ENCODE measurements at places on chromosomes 5 and 9.

GRCh38 chr5:126053630-126054029, 369.6 kb upstream of the GRAMD2B start:
- DNase-seq: no peak

- no peak for DNase-seq
Measured at GRCh38 chr9:92850898-92851297, 26.9 kb downstream of the ZNF484 start.

GRCh38 chr5:149317281-149318048, 27.8 kb upstream of the GRPEL2 start:
- no peak for DNase-seq

DNA sequence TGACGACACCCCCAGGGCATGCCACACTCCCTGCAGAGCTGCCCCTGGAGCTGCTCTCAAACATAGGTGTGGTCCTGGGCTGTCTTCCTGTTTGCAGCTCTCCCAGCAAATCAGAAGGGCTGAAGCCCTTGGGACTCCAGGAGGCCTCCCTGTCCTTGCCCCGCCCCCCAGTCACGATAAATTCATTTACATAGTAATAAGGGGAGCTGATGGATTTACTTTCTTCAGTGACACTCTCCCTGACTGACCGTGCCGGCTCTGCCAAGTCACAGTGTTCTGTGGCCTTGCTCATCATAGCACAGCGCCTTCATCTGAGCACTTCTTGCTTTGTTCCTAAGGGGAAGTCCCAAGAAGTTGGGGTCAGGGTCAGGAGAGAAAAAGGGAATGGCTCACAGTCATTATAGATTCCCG, 121.4 kb downstream of the ENC1 start:
- no peak for DNase-seq

DNA sequence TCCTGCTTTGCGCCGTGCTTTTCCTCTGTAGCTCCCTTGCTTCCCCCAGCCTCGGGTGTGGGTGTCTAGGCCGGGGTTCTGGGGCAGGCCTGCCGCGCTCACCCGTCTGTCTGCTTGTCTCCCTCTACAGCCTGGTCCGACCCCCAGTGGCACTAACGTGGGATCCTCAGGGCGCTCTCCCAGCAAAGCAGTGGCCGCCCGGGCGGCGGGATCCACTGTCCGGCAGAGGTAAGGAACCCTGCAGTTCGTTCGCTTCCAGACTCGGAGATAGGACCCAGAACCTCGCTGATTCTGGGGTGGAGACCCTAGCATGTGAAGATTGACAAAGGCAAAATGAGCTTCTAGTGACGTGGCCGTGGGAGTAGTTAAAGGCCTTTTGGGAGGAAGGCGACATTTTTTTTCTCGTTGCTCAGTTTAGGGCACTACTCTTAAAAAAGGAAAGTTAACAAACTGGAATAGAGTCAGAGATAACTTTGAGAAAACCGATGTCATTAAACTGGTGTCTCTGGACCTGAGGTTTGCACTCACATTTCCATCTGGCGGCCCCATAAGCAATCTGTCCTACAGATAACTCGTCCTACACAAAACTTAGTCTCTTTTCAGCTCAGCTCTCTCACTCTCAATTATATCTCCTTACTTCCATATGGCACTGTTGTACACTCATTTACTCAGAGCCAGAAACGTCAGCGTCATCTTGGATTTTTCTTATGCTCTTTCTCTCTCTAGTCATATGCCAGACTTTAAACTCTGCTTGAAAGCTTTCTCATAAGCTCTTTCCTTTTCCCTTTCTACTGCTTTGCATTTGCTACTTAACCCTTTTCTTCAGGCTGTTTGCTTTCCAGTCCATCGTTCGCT, 561 bp downstream of the SEC61B start:
- no peak for DNase-seq

DNA sequence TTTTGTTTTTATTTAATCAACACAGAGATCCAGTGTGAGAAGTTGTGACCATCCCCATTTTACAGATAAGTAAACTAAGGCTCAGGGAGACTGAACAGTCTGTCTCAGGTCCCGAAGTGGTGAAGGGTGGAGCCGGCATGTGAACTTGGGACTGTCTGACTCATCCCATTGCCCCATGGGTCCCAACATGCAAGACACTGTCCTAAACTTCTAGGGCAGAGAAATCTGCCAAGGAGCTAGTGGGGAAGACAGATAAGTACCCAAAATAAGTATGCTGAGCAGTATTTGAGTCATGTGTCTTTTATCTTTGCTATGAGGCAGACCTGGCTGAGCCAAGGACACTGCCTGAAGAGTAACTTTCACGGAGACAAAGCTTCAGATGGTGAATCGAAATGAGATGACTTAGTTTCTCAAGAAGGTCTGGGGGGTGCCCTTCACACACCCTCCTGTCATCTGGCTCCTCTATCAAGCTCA, 64.3 kb upstream of the SLC25A51 start:
- no peak for DNase-seq

DNA sequence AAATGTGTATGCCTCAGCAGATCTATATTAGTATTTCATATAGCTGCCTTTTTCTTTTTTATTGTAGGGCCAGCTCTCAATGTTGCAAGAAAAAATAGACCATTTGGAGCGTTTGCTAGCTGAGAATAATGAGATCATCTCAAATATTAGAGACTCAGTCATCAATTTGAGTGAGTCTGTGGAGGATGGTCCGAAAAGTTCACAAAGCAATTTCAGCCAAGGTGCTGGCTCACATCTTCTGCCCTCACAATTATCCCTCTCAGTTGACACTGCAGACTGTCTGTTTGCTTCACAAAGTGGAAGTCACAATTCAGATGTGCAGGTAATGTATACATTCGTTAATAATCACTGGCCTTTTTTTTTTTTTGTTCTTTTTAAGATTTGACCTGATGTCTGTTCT, 23.7 kb downstream of the MAN2A1 start:
- DNase-seq: no peak

GRCh38 chr9:104779946-104780535, 16.1 kb downstream of the NIPSNAP3B start:
- no peak for DNase-seq

DNA sequence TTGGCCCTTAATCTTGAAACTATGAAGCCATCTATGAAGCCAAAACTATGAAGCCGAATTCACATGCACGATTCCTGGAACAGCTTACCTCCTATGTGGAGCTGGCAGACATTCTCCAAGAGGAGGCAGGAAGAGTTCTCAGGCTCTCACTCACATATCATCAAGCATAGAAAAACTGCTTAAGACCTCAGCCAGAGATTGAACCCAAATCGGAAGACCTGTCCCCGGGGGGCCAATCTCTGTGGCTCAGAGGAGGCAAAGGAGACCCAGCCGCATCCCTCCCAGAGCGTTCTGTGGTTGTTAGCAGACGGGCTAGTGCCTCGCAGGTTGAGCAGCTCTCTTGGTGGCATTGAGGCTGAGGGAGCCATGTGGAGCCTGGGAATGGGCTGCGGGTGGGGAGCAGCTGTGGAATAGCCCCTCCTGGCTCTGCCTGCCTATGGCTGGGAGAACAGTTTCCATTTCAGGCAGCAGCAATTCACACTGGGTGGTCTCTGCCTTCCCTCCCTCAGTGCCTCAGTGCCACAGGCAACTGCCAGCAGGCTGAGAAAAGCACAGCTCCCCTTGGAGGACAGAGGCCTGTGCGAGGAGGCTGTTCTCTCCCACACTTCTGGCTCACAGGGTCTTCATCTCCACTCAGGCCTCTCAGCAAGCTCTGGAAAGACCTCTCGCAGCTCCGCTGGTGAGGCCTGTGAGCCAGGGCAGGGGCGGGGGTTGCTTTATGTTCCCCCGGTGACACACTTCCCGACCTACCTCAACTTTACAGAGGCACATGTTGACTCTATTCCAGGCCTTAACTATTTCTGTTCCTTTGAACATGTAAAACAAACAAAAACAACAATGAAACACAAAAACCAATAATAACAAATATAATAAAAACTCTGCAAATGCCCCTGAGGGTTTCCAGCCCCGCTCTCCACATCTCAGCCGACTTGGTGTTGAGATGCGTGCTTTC, 17.4 kb upstream of the TMEM174 start:
- DNase-seq: no peak

GRCh38 chr9:751137-752051, 90.1 kb upstream of the DMRT1 start:
- no peak for DNase-seq

GRCh38 chr5:98050583-98050982, 722.9 kb upstream of the RGMB start:
- DNase-seq: no peak

GRCh38 chr5:43997647-43998272, 391.5 kb downstream of the FGF10 start:
- DNase-seq: no peak

GRCh38 chr5:150788977-150789376, 10.4 kb downstream of the SMIM3 start:
- no peak for DNase-seq

- no peak for DNase-seq
Measured at GRCh38 chr5:113106821-113107220, 130.2 kb downstream of the DCP2 start.

DNA sequence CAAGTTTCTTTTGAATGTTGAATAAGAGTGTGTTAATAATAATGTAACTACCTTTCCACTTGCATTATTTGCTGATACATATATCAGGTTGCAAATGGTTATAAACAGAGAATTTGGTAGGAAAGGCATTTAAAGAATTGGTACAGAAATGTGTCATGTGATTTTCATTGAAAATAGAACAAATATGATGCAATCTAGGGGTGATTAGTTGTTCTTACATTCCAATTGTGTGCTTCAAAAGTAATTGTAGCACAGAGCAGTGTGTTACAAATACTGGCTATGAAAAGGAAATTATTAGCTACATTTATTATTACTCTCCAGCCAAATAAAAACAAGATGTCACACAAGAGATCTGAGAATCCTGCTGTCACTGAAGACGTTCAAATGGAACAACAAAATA, 61.8 kb upstream of the PRDM9 start:
- no peak for DNase-seq

GRCh38 chr9:127987103-127987614, 6.4 kb upstream of the EEIG1 start:
- no peak for DNase-seq

GRCh38 chr9:117757561-117758190, 53.5 kb downstream of the TLR4 start:
- no peak for DNase-seq

- no peak for DNase-seq
Measured at GRCh38 chr5:116495786-116496357, 78.8 kb downstream of the SEMA6A start.

DNA sequence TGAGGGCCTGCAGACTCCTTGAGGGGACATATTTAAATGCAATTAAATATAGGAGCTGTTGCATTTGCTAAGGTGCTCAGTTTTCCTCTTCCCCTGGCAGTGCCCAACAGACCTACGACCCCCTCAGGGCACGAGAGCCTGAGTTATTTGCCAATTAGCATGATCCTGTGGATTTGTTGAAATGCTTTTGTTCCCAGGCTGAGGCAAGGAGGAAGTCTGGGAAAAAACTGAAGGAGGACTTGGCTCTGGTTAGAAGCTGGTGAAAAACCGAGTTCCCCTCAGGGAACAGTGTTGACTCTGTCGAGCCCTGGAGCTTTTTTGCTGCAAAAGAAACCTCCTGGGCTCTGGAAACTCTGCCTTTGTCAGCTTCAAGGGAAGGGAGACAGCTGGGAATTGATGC, 103.6 kb upstream of the SHB start:
- DNase-seq: no peak

- no peak for DNase-seq
Measured at GRCh38 chr5:64050296-64050695, 88.1 kb upstream of the HTR1A start.

DNA sequence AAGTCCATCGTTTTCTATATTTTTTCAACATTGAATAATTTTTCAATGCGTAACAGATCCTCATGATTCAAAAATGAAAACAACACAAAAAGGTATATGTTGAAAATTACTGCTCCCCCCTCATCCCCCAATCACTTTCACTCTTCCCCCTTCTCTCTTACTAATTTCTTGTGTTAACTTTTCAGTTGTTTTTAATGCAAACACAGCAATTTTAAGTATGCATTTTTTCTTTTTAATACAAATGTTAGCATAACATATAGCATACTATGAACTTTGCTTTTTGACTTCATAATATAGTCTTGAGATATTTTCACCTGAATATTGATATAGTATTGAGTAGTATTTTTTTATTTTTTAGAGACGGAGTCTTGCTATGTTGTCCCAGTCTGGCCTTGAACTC, 41.1 kb upstream of the CAMK4 start:
- DNase-seq: no peak
